ENCODE measurements at places on chromosomes 7 and 10.

- DNase-seq = no peak
These were observed 63.0 kb downstream of the VAX1 start for GRCh38 chr10:117075064-117075463.

DNA sequence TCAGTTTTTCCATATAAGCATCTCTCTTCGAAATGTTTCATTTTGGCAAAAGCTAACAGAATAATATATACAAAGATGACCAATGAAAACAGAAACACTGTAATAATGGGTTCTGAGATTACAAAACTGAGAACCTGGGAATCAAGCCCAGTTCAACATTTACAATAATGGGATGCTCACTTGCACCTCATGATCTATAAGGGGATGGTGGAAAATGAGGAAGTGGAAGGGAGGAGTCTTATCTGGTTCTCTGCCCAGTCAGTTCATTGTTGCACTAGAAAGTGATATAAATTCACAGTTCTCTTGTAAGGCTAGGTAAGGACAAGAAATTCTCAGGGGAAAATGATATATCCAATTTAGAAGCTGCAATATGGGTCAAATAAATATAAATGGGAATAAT lies 31.7 kb upstream of the RHOBTB1 start:
- DNase-seq = no peak

DNA sequence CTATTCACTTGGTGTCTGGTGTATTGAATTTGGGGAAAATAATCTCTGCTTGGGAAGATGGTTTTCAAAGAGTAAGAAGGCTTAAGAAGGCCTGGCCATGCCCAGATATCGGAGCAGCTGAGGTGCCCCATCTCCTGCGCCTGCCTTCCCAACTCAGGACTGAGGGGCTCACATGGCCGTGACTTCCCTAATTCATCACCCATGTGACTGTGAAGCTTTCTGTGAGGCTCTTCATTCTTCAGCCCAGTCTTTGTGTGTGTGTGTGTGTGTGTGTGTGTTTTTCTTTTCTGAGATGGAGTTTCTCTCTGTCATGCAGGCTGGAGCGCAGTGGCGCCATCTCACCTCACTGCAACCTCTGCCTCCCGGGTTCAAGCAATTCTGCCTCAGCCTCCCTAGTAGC lies 53.2 kb downstream of the PROSER2 start:
- no peak for DNase-seq

GRCh38 chr10:132458071-132458585 lies 61.1 kb downstream of the PWWP2B start:
- no peak for DNase-seq
